ENCODE measurements at places on chromosomes 5 and 9. TPM values are rescaled to one million over a fixed set of nuclear protein-coding genes. Genes with fewer than 3 reads are reported as not detected.

Gene COL23A1
- not detected for total RNA-seq

DNA sequence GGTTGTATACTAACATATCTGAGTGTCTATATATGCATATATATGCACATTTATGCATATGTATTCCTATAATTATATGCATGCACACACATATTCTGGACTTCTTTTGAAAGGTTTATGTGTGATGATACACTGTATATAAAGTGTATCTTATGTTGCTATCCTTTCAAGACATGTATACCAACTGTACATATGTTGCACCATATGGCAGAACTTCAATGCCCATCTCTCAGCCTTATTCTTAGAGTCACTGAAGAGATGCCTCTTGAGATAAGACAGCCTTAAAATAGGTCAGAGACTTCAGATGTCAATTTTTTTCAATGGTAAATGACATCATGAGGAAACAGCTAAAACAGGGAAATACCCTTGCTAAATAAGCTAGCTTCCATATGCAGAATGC, 461.4 kb downstream of the SPATA31D1 start:
- no peak for DNase-seq

GRCh38 chr5:174337276-174338184, 292.0 kb downstream of the NSG2 start:
- no peak for DNase-seq

Gene HTR4
- not detected for total RNA-seq

All from endothelial cell of umbilical vein (primary cell).